ENCODE measurements at places on chromosomes 13 and 19.

GRCh38 chr13:60326273-60326672, 70.7 kb upstream of the TDRD3 start:
- DNase-seq: no peak

GRCh38 chr13:21478881-21479808, 20.0 kb upstream of the ZDHHC20 start:
- no peak for DNase-seq

GRCh38 chr13:71602344-71602743, 264.7 kb downstream of the DACH1 start:
- DNase-seq: no peak

DNA sequence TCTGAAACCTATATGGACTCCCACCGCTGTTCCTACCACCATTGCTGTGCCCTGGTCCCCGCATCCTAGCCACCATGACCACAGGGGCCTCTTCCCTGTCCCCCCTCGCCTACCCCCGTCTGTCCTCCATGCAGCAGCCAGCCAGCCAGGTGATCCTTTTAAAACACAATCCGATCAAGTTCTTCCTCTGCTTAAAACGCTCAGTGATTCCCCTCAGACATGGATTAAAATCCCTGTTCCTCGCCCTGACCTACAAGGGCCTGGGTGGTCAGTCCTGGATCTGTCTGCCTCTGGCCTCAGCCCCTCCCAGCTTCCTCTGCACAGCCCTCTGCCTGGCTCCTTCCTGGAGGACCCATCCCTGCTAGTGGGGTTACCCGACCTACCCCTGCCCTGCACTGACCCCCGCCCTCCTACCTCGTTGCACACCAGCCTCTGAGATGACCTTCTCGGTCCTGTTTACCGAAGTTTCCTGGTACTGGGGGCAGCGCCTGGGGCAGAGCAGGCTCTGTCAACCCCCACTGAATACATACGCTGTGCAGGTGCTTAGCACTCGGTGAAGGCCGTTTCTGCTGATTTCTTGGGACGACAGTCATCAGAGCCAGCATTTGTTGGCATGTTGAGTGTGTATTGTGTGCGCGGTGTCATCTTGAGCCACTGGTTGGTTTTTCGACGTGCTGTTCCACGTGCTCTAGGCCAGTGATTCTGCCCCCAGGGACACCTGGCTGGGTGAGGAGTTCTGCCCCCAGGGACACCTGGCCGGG, 14.7 kb upstream of the LENG8 start:
- DNase-seq: no peak

GRCh38 chr13:93723316-93723715, 496.7 kb downstream of the GPC6 start:
- no peak for DNase-seq

DNA sequence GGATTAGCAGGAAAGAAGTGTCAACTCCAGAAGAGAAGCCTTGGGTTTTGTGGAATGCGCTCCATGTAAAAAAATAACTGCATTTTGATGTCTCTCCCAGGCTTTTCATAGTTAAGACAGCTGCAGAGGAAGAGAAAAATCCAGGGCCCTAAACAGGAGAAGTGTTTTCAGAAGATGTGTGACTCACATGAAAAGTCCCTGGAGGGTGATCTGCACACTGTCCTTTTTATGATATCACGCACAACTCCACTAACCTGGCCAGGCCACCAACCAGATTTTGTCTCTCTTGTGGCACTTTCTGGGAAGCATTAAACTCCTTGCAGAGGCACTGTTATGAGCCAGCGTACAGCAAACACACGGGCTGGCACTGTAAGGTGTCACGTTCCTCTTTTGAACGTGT, 267.3 kb downstream of the FGF9 start:
- no peak for DNase-seq

DNA sequence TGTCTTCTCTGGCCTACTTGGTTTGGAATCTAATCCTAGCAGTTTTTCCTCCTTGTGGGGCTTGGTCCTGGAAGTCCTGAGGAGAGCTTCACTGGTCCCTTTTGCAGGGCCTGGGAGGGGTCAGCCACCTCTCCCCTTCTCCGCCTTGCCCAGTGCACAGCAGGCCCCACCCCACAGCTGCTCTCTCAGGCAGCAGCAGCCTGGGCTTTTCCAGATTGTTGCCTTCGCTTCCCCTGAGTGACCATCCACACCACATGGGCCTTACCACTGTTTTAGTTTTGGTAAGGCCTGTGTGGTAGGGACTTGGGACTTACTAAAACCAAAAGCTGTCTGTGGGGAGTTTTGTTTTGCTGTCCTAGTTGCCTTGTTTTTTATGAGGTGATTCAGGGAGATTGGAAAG, 11.5 kb downstream of the MPHOSPH8 start:
- no peak for DNase-seq

- DNase-seq: no peak
Measured at GRCh38 chr13:36713887-36714286, 40.1 kb downstream of the SERTM1 start.

- no peak for DNase-seq
Measured at GRCh38 chr13:60448907-60449510, 52.0 kb downstream of the TDRD3 start.

DNA sequence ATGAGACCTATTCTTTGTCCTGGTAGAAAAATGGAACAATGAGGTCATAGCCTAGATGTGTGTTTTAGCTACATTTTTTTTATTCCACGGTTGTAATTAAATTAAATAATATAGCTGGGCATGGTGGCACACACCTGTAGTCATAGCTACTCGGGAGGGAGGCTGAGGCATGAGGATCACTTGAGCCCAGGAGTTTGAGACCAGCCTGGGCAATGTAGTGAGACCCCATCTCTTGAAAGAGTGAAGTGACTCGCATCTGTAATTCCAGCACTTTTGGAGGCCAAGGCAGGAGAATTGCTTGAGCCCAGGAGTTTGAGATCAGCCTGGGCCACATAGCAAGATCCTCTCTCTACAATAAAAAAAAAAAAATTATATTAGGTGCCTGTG, 11.7 kb upstream of the CBLC start:
- DNase-seq: no peak

DNA sequence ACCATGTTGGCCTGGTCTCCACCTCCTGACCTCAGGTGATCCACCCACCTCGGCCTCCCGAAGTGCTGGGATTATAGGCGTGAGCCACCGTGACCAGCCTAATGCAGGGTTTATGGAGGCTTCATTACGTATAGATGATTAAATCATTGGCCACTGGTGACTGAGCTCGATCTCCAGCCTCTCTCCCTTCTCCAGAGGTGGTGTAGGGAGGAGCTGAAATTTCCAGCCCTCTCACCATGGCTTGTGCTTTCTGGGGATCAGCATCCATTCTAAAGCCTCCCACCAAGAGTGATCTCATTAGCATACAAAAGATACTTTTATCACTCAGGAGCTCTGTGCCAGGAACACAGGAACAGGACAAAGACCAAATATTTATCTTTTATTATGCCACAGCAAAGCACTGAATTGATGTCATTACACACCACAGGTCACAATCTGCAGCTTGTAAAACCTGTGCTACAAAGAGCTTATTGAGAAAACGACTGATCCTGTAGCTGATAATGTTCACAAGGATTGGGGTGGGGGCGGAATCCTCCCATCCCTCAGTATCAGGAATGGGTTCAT, 32.4 kb downstream of the RHPN2 start:
- DNase-seq: no peak

DNA sequence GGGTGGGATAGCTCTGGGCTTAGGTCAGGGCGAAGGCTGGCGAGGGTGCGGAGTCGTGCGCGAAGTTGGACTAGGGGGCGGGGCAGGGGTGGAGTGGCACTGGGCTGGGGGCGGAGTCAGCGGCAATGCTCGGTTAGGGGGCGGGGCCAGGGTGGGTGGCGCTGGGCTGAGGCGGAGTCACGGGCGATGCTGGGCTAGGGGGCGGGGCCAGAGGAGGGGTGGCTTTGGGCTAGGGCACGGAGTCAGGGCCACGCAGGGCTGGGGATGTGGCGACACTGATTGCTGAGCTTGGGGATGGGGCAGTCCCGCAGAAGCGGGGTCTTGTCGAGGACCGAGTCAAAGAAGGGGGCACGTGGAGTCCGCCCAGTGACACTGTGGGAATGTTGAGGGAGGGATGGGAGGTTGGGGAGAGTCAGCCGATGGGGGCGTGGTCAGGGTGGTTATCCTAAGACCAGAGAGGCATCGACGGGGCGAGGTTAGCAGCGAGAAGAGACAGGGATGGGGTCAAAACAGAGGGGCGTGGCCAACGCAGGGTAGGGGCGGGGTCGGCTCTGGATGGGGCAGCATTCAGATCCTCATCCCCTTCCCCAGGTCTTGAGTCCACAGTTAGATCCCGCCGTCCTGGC, 8.7 kb downstream of the HOMER3 start:
- peak; percentile 66 for DNase-seq

GRCh38 chr13:31184981-31185645, 14.7 kb upstream of the B3GLCT start:
- DNase-seq: no peak

DNA sequence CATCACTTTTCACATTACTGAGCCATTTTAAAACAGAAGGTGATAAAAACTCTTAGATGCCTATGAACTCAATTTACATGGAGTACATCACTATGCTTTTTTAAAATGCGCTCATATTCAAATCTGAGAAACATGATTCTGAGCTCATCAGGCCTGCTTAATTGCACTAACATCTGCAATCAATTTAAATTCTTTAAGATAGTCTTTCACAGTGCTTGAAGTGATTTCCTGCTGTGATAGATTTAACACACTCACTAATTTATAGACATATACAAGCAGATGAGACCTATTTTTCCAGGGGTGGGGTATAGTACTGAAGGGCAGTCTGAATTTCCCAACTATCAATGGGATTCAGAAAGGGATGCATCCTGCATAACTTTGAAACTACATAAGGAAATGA, 82.9 kb downstream of the DIAPH3 start:
- DNase-seq: no peak

Data from stimulated activated CD8-positive, alpha-beta memory T cell treated with anti-CD3 and anti-CD28 coated beads, Interleukin-4, amount 100 ng/mL, for 1 hour (primary cell).